ENCODE measurements at places on chromosomes 2 and 18. TPM values are rescaled to one million over a fixed set of nuclear protein-coding genes. Genes with fewer than 3 reads are reported as not detected.

Gene TRABD2A
- total RNA-seq: 0.56 TPM

Gene NCKAP1
- 117 TPM for total RNA-seq

Gene DTNB
- total RNA-seq: 5.1 TPM

Gene TEKT4
- not detected for total RNA-seq

Gene TMEM247
- total RNA-seq: not detected

Gene ERMN
- not detected for total RNA-seq

Gene EFR3B
- total RNA-seq: 0.28 TPM

Gene FBXO36
- total RNA-seq: 0.75 TPM

Gene KCNE4
- not detected for total RNA-seq

Gene RBKS
- 0.99 TPM for total RNA-seq

Gene GCG
- not detected for total RNA-seq

Gene ZEB2
- total RNA-seq: 12.5 TPM
